ENCODE measurements at places on chromosomes 7 and 10.
A peak's percentile ranks its signal among the peaks of the same experiment; 100 is the strongest.

DNA sequence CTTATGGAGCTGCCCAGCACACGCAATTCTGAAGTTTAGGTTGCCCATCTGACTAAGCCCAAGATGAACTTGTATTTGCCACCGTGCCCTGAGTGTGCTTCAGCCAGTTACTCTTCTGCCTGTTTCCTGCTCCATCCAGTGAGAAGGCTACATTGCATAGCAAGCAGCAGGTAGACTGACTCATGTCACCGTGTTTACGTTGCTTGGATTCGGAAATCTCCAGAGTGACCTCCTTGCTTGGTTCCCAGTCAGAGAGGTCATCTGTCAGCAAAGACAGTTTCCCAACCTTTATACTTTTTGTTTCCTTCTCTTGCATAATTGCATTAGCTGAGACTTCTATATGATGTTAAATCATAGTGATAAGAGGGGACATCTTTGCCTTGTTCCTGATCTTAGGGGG is 30.9 kb downstream of the NACAD start:
- DNase-seq = no peak

- no peak for DNase-seq
Observed at GRCh38 chr7:6359021-6359420, 86.6 kb upstream of the CYTH3 start.

DNA sequence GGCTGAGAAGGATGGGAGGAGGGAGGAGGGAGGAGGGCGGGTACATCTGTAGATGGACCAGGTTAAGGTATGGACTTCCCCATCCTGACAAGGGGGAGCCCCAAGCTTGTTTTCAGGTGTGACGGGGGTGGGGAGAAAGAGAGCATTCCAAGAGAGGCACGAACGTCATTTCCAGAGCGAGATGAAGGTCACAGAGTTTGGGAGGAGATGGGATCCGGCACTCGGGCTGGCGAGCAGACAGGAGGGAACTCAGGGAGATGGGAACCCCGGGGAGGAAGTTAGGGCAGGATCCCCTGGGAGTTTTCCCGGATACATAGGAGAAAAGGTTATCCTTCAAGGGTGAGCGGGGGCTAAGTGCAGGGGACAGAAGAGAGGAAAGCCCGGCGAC is 118.8 kb downstream of the CUX1 start:
- no peak for DNase-seq

DNA sequence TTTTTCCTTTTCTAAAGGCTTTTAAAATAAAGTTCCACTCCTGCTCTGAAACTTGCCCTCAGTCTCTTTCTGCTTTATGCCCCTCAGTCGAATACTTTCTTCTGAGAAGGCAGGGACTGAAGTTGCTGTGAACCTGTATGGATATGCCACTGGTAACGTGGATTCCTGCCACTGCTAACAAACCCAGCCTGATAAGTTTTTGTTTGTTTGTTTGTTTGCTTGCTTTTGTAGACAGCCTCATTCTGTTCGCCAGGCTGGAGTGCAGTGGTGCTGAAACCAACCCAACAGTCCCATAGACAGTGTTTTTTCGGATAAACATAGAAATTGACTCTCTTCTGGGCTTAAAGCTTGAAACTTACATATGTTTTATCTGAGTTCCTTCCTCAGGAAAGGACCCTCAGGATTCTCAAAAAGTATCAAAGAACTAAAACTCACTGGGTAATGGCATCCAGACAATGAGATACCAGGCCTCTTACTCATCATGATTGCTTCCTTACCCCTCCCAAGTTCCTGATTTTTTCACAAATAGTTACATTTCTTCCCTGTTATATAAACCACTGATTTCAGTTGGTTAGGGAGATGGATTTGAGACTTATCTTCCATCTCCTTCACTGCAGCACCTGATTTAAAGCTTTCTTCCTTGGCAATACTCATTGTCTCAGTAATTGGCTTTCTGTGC is 273.6 kb downstream of the SDHAF3 start:
- peak; percentile 3 for DNase-seq

- DNase-seq = peak; percentile 96
Observed at GRCh38 chr10:32692174-32692573, 246.2 kb downstream of the CCDC7 start.

DNA sequence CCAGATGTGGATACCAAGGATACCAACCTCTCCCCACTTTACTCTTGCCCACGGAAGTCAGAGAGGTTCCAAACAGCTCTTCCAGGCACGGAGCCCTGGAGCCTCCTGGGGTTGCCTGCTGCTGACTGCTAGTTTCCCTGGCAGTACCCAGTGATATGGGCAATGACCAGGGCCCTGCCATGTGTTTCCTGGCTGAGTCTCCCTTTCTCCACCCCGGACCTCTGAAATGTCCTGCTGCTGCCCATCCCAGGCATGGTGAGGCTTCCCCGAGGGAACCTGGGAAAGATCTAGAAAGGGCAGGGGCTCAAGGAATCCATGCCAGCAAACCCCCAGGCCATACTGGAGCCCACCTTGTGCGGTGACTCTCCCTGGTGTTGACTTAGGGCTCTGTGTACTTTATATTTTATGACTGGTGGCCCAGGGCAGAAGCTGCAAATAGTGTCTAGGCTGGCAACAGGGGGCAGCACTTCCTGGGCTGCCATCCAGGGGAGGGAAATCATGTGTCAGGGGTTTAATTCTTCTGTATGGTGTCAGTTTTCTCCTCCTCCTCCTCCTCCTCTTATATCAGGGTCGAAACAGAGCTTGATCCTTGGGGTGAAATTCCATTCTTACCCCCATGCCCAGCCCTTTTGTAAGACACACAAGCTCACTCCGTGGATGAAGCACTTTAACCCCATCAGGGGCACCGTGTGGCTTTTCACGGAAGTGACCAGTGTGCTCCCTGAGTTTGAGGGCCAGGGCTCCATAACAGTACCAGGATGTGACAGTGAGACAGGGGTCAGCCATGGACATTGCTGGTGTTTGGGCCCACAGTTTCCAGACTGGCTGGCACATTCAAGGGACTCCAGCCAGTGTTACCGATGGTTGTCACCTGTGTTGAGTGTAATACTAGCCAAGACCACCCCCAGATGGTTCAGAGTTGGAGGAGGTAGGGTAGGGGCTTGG is 62.4 kb upstream of the GDF10 start:
- no peak for DNase-seq

- DNase-seq = no peak
Observed at GRCh38 chr7:99828811-99829210, 998 bp downstream of the CYP3A43 start.

- no peak for DNase-seq
Observed at GRCh38 chr7:78164459-78164858, 365.9 kb downstream of the PHTF2 start.

GRCh38 chr7:6317797-6318438 is 45.5 kb upstream of the CYTH3 start:
- peak; percentile 48 for DNase-seq

- DNase-seq = no peak
Observed at GRCh38 chr10:109958059-109958458, 34.7 kb upstream of the XPNPEP1 start.

- DNase-seq = no peak
Observed at GRCh38 chr7:12423355-12423996, 19.8 kb upstream of the VWDE start.

GRCh38 chr7:80902716-80903308 is 16.0 kb downstream of the SEMA3C start:
- no peak for DNase-seq

GRCh38 chr7:12549106-12549505 is 21.4 kb upstream of the SCIN start:
- DNase-seq = no peak

DNA sequence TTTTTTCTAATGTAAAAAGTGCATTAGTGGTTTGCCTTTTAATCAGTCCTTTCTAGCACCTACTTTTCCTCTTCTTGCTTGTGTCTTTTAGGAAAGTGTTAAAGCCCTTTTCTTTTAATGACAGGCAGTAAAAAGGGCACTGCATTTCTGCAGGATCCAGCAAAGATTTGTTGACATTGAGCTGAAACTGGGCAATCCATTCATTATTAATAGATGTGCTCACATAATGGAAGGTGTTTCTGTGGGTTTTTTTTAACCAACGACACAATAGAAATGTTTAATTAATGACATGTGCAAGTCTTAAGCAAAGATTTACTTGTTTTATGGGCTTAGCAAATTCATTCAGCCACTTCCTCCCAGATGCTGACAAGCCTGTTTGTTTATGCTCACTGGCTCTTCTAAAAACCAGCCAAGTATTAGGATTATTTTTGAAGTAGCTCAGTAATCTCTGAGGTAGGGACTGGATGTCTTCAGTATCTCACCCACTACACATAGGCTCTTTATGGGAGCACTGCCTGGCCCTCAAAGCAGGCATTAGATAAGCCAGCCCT is 1201.1 kb downstream of the SORCS1 start:
- no peak for DNase-seq

GRCh38 chr10:816958-817357 is 114.5 kb downstream of the LARP4B start:
- no peak for DNase-seq

- no peak for DNase-seq
Observed at GRCh38 chr7:157111311-157111710, 27.4 kb upstream of the UBE3C start.

- no peak for DNase-seq
Observed at GRCh38 chr10:79310911-79311573, 36.2 kb upstream of the PPIF start.

DNA sequence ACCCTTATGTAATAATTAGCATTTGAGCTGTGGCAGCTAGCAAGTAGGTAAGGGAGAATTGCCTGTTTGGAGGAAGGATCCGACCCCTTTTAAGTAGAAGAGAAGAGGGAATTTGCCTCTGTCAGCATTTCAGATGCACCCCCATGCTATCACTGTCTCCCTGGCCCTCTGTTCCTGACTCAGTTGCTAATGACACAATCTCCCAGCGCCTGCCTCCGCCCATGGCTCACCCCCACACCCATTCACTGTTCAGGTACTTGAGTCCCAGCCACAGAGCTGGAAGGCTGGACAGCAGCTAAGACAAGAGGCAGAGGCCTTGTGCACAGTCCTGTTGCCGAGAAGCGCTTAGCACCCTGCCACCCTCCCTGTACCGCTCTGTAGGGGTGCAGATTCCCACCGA is 512.3 kb upstream of the GALNT17 start:
- DNase-seq = no peak

DNA sequence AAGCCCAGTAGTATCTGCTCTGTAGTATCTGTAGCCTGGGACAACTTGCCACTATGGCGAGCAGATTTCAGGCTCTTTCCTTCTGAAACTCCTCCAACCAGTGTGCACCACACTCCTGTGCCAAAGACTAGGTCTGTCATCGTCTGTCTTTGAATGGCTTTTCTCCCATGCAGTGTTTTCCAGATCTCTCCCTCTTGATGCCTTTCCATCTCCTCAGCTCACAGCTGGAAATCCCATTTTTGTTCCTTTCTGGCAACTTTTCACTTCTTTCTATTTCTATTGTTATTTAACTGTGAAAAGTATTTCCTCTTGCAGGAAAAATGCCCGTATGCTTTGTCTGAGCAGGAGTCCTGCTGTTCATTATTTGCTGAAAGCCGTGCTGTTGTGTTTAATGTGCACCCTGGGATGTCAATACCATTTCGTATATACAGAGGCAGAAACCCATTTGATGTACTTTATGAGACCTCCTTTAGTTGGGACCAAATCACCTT is 373.7 kb downstream of the PHTF2 start:
- no peak for DNase-seq

GRCh38 chr10:96421995-96422394 is 63.2 kb upstream of the OPALIN start:
- DNase-seq = no peak

- no peak for DNase-seq
Observed at GRCh38 chr10:72483471-72483870, 128.8 kb upstream of the DNAJB12 start.

- DNase-seq = no peak
Observed at GRCh38 chr10:60082341-60082740, 176.0 kb upstream of the CCDC6 start.

DNA sequence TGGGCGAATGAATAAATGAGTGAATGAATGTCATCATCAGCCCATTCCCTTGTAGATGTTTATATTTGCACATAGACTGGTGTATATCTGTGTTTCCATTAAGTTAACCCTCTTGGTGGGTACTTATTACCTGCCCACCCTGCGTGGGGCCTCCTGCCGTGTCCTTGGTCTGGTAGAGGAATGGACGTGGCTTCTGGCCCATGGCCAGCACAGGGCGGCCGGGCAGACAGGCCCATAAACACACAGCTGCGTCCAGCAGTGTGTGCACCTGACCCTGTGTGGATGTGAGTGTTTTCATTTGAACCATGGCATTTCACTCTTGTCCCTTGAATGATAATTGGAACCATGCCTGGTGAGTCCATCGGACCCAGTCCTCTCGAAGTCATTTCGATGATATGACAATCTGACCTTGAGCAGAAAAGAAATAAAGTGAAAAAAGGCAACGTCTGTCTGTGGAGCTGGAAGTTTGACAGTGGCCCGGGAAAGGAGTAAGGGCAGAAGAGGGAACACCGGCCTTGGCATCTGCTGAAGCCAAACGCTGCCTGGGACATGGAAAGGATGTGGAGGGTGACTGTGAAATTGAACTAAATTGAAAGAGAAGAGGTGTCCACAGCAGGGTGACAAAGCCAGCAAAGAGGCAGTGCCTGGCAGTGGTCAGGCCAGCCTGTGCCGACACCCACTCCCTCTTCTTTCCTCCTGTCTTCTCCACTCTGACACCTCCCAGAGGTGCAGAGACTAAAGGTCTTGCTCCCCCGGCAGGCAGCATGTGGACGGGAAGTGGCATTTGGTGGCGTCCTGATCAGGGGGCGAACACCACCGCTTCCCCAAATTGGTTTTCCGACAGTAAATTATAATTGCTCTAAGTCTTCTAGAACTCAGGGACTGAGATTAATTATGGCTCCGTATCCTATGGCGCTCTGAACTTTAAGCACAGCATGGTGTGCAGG is 199.0 kb upstream of the ZMIZ1 start:
- DNase-seq = no peak

DNA sequence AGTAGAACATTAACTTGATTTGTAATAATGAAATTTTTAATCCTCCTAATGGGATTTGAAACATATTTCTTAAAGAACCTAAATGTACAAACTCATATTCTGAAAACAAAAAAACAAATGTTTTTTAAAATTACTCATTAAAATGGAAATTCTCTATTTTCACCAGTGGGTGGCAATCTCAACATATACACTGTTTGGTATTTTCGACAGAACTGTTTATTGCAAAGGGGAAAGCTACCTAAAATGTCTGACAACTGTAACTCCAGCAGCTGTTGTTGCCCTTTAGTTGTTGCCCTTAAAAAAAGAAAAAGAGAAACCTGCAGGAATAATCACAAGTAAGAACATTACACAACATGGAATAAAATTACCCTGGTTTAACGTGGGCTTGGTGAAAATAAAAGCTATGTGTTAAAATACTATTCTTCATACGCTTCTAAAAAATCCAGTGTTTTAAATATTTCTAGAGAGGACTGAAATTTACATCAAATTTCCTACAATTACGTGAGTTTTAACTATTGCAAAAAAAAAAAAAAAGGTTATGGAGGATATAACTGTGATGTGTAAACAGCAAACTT is 54.5 kb downstream of the COL1A2 start:
- DNase-seq = peak; percentile 29

- DNase-seq = no peak
Observed at GRCh38 chr10:112926906-112927688, 22.9 kb upstream of the TCF7L2 start.

GRCh38 chr10:86545101-86545500 is 23.5 kb upstream of the WAPL start:
- no peak for DNase-seq

GRCh38 chr7:151404216-151405011 is 5.4 kb downstream of the WDR86 start:
- no peak for DNase-seq
